ENCODE measurements at places on chromosomes 12 and 14.

- no peak for DNase-seq
Observed at GRCh38 chr12:94208622-94208966, 60.2 kb downstream of the PLXNC1 start.

GRCh38 chr12:122790393-122791075 is 16.2 kb downstream of the CCDC62 start:
- DNase-seq, result peak; percentile 43

GRCh38 chr12:25357595-25357994 is 106.9 kb upstream of the KRAS start:
- no peak for DNase-seq

DNA sequence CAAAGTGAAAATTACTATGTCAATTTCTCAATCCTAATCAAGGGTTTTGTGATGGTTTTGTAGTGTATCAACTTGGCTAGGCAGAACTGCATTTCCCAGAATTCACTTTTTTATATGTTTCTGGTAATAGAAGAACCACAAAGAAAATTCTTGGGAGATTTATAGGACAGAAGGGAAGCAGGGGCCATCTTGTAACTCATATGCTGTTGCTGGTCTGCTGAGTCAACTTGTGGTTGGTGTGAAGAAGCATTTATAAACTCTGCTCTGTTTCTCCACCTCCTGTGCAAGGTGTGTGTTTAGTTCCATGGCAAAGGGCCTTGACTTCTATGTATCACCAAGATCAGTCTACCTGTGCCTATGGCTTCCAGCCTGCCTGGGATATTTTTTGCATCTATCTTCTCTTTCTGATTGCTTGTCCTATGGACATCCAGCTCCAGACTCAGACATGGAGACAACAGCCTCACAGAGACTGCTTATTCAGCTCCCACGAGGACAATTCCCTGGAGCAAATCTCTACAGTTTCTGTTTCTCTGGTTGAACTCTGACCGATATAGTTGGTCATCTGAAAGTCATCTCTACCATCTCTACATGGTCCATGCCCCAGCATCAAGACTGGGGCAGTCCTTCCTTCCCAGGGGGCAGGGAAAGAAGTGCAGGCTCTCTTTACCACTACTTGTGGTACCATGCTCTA is 364.3 kb upstream of the DDHD1 start:
- peak; percentile 53 for DNase-seq

DNA sequence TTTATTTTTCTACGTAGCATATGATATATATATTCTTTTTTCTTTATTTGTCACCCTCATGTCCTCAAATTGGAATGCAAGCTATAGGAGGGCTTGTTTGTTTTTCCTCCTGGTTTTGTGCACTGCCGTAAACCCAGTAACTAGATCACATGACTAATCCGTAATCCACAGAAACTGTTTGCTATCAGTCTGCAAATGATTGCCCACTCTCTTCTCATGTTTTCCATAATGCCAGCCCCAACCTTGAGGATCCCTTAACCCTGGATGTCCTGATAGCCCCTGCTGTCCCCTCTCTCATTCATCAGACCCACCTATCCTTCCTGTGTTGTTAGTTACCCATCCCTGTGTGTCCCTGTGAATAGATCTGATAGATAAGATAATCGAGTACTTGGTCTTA is 94.0 kb downstream of the TSPAN9 start:
- peak; percentile 18 for DNase-seq

- DNase-seq, result peak; percentile 59
Observed at GRCh38 chr14:94001501-94002396, 4.6 kb downstream of the CCDC197 start.

GRCh38 chr12:92583910-92584309 is 118.9 kb upstream of the PLEKHG7 start:
- DNase-seq, result no peak

DNA sequence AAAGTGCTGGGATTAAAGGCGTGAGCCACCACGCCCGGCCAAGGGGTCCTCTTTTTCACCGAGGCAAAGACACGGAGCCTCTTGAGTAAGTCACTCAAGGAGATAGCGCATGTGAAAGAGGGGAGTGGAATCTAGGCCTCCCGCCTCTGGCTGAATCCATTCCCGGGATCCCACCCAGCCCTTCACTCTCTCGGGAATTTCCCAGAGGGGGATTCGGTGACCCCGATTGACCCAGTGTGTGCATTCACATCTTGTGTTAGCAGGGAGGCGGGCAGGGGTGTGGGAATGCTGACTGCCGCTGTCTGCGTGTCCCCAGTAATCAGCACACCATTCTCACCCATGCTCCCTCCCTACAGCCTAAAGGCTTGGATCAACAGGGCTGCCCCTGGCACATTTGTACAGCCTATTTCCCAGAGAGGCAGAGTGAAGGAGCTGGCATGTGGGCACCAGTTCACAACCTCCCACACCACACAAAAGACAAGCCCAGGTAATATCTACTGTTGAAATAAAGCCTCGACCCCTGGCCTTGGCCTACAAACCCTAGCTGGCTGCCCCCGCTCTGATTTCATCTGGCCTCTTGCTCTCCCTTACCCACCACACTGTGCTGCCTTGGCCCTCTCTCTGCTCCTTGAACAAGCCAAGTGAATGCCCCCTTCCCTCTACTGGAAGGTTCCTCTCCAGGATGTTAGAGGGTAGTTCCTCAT is 1.3 kb upstream of the LTBP2 start:
- DNase-seq, result no peak

DNA sequence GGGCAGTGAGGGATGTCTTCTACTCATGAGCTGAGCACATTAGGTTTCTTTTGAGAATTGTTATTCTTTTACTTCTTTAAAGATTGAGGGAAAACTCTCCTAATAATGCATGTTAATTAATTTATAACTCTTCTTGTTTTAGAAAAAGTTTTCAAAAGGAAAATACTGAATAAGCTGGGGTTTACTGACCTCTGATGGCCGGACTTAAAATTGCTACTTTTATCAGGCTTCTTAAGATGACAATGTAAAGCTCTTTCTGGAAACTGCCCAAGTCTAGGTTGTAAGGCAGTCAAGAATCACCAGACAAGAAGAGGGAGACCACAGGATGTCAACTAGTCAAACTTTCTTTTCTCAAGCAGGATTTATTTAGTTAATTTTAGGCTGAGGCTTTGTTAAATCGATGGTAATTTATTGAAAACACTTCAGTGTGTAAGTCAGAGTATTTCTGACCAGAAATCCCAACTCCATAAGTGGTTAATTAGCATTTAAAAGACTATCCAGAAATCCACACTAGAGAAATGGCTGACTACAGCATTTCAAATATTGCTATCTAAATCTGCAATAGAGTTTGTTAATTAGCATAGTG is 82.1 kb downstream of the AVPR1A start:
- DNase-seq, result peak; percentile 68

DNA sequence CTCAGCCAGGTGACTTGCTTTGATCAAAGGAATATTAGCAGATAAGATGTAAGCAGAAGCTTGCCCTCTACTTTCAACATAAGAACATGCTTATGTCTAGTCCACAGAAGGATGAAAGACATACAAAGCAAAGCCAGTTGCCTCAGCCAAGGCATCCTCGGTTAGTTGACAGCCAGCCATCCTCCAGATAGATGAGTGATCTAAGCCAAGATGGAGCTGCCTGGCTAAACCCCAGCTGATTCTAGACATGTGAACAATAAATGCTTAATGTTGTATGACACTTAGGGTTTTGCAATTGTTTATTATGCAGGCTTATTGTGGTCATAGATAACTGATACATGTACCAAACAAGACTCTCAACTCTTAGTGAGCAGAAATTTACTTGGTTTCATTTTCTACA is 157.6 kb upstream of the TMTC2 start:
- DNase-seq, result no peak

DNA sequence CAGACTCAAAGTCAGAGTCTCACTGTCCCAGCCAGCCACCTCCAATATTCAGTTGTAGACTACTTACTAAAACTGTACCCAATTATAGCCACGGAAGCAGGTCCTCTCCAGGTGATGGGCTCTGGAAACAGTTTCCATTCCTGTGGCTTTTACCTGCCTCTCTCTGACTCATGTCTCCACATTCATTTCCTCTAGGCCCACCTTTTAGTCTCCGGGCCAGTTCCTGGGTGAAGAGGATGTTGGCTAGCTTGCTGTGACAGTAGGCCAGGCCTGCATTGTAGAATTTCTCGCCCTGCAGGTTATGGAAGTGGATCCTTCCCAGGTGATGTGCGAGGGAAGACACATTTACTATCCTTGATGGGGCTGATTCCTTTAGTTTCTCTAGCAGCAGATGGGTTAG is 5.6 kb downstream of the RDH11 start:
- DNase-seq, result no peak

DNA sequence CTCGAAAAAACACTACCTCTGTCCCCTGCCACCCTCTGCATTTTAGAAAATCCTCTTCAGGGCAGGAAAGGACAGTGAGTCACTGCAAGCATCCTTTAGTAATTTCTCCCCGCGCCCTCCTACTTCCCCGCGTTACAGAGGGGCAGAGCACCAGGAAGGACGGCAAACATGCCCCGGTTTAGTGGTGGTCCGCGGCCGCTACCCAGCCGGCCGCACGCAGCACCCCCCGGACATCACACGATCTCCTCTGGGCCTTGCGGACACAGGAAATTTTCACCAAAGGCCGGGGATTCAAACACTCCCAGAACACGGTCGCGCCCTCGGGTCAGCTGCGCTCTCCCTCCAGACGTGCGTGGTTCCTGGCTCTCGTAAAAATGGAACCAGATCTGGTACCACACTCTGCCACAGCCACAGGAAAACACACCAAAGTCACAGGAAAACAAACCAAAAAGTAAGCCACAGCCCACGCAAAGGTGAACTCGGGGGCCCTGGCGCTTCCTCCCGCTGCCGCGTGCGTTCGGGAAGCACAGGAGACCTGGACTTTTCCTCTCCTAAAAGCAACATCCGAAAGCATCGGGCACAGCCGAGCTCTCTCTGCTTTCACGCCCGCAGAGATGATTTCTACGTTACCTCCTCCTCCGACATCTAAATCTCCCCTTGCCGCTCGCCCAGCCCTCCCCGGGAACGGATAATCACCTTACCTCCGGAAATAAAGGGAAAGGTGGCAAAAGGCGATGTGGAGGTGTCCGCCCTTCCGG is 839 bp downstream of the SLC38A1 start:
- DNase-seq, result peak; percentile 10

DNA sequence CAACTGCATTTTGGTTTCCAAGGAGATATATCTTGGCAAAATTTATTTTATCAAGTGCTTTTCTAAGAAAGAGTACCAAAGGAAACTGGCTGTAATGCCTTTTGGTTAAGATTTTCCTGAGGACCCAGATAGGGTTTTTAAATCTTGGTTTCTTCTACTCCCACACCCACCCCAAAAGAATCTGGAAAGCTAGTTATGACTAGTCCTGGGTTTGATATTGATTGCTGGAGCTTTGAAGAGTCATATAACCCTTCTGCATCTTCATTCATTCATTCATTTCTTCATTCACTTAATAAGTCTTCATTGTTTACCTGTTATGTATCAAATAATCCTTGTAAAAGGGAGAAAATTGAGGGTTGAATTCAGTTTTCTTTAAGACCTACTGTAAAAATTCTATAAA is 425.2 kb downstream of the PCNX1 start:
- no peak for DNase-seq

GRCh38 chr12:18071336-18071735 is 18.7 kb downstream of the RERGL start:
- DNase-seq, result no peak

GRCh38 chr12:108896817-108897216 is 16.9 kb downstream of the DAO start:
- no peak for DNase-seq

DNA sequence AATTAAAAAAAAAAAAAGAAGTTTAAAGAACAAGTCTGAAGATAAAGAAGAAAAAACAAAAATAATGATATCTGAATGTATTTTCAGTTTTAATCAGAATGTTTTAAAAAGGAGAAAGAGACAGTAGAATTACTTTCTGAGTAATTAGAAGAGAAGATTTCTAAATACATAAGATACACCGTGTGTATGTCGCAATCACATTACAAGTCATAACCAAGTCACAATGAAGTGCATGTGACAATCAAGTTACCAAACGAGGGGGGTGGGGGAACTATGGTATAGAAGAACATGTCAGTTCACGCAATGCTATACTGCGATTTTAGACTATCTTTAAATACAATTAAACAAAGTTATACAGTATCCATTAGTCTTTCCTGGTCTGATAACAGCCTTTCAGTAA is 1464.1 kb upstream of the FLRT2 start:
- no peak for DNase-seq

GRCh38 chr12:90741611-90742010 is 213.4 kb downstream of the CCER1 start:
- DNase-seq, result no peak

- DNase-seq, result no peak
Observed at GRCh38 chr12:130982565-130983225, 29.0 kb downstream of the ADGRD1 start.

- DNase-seq, result no peak
Observed at GRCh38 chr12:45304514-45305178, 88.8 kb downstream of the ANO6 start.

DNA sequence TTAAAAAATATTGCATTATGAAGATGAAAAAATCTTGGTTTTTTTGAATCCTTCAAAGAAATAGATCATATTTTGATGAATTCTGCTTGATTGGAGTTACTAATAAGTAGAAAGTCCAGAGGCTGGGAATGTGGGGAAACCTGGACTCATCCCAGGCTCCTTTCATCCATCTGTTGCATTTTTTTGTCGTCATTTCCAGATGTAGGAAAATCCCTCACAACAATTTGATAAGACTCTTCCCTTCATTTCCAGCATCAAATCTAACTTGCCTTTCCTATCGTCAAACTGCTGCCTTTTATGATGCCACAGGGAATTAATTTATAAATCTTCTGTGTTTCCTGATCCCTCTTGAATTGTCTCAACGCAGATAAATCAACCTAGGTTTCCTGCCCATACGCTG is 211.6 kb downstream of the FBXL14 start:
- DNase-seq, result no peak
